Osteocyte (in vitro differentiated cells): ENCODE measurements at places on chromosomes 3 and 15.

- no peak for DNase-seq
Observed at GRCh38 chr3:178802259-178802658, 266.0 kb downstream of the KCNMB2 start.

- no peak for DNase-seq
Observed at GRCh38 chr3:87201727-87202126, 25.4 kb upstream of the CHMP2B start.

DNA sequence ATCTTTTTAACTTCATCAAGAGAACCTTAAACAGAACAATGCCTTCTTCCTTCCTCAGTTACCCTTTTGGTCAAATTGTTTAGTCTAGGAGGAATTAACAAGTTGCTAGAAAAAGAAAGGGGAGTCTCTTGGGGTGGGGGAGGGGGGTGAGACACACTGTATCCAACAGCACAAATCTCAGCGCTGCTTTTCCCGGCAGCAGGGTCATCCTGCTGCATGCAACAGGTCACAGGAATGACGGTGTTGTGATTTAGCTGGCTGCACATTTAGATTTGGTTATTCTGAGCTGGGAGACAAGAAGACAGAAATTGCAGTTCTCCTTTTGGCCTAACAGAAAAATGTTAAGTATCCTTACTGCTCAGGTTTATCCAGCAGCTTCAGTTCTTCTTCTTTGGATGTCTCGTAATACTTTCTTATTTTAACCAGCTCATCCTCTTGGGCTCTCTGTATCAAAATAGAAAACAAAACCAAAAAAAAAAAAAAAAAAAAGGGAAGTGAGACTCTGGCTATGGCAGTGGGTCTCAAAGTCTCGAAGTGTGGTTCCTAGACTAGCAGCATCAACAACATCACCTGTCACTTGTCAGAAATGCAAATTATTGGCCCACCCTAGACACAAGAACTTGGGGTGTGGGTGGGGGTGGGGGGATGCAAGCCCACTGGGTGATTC is 190.5 kb downstream of the GREM1 start:
- DNase-seq = no peak

- DNase-seq = no peak
Observed at GRCh38 chr15:58217460-58217859, 79.3 kb downstream of the AQP9 start.

DNA sequence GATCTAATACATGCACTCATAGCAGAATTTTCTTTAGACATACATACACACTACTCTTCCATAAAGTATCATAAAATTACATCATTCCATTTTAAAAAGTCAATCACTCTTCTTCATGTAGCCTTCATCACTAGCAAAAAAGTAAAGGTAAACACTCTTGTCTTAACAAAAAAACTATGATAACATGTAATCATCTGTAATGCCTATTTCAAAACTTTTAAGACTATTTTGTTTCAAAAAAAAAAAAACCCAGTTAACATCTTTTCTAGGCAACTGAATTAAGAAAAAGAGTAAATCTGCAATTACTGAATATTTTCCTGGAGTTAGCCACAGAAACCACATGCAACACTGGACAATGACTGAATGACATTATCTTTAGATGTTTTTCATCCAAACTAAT is 4.8 kb downstream of the TBC1D5 start:
- DNase-seq = no peak

GRCh38 chr3:134054881-134055280 is 25.2 kb upstream of the SLCO2A1 start:
- DNase-seq = no peak

GRCh38 chr15:68055224-68055705 is 1.1 kb downstream of the PIAS1 start:
- no peak for DNase-seq

GRCh38 chr3:149703466-149703865 is 45.6 kb upstream of the WWTR1 start:
- no peak for DNase-seq
